Esophagus squamous epithelium (tissue), 5 donors: ENCODE measurements at places on chromosomes 7 and 10.

DNA sequence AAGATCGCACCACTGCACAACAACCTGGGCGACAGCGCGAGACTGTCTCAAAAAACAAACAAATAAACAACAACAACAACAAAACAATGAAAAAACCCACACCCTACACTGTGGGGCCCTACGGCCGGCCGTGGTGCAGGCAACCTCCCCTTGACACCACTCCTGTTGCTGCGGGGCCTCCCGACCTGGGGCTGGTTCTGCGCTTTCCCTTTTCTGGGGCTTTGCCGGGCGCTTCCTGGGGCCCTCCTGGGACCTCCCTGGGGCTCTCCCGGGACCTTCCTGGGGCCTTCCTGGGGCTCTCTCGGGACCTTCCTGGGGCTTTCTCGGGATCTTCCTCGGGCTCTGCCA is 46.6 kb downstream of the INSIG1 start:
- DNase-seq = no peak

DNA sequence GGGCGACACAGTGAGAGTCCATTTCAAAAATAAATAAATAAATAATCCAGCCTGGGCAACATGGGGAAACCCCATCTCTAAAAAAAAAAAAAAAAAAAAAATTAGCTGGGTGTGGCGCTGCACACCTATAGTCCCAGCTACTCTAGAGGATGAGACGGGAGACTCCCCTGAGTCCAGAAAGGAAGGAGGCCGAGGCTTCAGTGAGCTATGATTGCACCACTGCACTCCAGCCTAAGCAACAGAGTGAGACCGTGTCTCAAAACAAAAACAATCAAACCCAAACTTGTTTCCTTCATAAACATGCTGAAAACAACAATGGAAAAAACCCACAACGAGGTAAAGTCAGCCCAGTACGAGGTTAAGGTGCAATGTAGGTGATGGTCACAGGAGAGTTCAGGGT is 1.2 kb downstream of the COX19 start:
- DNase-seq = no peak

DNA sequence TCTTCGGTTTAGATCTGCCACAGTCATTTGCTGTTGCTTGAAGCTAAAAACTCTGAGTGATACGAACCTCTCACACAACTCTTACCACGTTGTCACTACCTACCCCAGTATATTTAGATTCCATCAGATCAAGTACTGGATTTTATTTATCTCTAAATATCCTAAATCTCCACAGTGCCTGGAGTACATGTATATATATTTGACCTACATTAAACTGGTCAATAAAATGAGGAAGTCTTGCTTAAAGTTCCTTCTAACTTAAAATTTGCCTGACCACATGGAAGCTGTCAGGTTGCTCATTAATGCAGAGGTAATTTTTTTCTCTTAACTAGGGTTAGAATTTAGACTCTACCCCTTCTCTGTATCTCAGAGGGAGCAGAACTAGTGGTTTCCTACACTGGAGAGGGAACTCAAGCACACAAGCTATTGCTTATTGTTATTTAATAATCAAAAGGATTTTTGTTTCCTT is 3.1 kb upstream of the MACC1 start:
- DNase-seq = no peak

DNA sequence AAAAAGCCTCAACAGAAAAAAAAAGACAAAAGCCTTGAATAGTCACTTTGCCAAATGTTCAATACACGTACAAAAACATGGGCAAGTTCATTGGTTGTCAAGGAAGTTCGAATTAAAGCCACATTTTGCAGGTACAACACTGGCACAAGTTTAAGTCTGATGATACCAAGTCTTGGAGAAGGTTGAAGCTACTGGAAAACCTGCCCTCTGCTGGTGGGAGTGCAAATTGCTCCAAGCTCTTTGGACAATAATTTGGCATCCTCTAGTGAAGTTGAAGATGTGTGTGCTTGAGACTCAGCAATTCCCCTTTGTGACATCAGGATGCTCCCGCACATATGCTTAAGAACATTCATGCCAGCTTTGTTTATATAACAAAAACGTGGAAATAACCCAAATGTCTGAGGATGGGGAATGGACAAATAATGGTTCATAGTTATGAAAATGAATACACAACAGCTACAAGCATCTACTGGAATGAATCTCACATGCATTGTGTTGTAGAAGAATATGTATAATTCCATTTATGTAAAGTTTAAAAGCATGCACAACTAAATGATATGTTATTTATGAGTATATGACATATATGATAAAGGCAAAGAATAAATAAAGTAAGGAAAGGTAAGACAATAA is 120.0 kb upstream of the PLPP4 start:
- DNase-seq = no peak

- no peak for DNase-seq
Observed at GRCh38 chr7:73447121-73447733, 13.6 kb downstream of the FZD9 start.
